ENCODE measurements at places on chromosomes 12 and 14.

DNA sequence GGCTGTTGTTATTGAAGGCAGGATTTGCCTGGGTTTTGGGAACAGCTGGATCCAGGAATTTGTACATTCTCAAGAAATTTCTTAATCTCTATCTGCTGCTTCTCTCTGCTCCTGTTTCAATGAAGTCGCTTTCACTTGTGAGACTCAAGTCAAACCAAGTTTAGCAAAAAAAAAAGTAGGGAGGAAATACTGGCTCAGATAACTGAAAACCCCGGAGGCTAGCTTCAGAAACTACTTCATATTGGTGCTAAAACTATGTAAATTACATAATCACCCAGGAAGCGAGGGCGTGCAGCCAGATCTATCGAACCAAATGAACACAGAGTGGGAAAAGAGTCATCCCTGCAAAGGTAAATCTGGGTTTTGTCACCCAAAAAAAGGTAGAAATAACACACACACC, 68.3 kb upstream of the FICD start:
- no peak for DNase-seq

DNA sequence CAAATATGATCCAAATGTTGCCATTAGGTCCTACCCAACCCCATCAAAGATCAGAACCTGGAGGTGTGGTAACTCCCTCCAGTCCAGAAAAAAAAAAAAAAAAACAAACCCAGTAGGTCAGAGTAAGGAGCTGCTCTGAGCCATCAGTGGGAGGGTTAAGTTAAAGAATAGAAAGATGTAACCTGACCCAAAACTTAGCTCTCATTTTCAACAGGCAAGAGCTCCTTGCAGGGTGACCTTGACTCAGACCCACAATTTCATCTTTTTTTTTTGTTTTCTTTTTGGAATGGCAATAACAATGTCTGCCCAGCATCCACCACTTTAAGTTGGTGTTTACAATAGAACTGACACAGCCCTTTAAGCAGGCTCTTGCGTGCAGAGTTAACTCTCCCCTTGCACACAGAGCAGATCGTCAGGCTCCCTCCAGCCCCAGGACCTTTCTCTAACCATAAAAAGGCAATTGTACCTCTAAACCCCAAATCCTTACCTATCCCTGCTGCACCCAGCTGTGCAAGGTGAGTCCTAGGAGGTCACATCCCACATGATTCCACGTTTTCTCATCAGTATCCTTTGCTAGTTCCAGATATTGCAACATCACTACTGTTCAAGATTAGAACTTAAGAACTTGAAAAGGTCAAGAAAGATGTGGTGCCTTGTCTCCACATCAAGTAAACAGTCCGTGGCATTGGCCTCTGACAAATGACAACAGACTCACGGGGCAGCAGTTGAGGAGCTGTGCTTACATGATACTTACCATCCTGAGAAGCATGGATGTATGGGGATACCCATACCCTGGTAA, 178.6 kb upstream of the EEA1 start:
- DNase-seq = no peak

DNA sequence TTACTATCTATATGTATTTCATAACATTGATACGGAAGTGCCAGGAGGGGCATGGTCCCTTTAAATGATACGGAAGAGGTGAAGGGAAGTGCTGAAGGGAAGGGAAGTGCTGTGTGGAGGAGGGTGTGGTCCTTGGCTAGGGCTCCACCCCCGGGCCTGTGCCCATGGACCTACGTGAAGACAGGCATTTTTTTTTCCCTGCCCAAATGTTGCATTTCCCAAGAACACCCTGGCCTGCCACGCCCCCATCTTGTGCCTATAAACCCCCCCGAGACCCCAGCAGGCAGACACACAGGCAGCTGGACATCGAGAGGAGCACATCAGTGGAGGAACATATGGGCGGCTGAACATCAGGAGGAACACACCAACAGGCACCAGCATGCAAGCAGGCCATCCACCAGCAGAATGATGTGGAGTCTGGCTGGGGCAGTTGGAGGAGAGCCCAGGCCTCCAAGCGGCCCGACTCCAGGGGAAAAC, 134.1 kb downstream of the SLC41A2 start:
- DNase-seq = no peak

DNA sequence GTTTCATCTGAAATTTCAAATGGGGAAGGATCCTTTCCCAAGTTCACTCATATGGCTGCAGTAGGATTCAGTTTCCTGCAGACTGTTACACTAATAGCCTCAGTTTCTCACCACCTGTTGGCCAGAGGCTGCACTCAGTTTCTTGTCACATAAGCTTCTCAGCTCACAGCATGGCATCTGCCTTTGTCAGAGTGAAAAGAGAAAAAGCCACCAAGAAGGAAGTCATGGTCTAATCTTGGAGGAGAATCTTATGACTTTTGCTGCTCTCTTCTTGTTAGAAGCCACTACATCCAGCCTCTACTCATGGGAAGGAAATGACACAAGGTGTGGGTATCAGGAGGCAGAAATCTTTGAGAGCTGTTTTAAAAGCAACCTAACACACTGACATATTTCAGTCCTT, 39.4 kb upstream of the BTG1 start:
- no peak for DNase-seq

DNA sequence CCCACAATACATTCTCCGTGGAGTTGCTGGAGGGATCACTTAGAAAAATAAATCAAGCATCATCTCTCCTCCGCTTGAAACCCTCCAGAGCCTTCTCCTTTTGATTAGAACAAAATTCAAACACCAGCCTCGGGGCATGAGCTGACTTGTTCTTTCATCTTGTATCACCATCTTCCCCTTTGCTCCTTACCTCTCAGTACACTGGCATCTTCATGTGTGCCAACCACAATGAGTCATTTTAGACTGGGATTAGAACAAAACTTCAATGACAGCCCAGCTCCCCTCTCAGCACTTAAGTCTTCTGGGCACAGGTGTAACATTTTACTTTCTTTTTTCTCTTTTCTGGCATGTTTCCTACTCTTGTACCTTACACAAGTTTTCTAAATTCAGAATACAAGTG, 1159.2 kb upstream of the TMEM132C start:
- DNase-seq = no peak

GRCh38 chr12:43281563-43281962, 270.4 kb downstream of the ADAMTS20 start:
- no peak for DNase-seq

DNA sequence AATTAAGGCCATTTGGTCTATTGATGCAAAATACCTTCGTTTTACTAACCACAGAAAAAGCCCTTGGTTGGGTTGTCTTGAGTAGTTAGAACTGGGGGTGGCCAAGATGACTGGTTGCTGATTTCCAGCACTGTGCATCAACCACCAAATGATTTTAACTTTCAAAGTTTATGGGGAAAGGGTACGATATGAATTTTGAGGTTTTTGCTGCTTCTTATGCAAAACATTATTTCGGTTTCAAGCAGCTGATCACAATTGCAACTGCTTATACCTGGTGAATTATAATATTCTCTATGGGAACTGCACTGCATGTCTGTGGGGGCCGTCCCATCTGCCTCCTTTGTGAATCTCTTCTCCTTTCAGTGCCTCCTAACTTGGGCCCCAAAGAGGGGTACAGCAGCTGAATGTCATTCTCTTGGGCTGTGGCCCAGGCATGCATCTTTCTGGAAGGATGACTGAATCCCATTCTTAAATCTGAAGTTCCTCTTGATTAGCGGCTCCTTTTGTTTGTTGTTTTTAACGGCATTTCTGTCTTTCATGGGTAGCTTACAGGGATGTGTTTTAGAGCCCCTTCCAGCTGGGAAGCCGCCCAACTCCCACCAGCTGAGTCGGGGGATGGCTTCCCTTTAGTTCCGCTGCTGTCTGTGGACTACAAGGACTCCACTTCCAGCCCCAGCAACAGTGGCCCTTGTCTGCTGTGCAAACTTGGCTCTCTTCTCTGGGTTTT, 479.8 kb downstream of the ZFP36L1 start:
- DNase-seq = no peak
